H1 (cell line): ENCODE measurements at places on chromosomes 6 and 20.

DNA sequence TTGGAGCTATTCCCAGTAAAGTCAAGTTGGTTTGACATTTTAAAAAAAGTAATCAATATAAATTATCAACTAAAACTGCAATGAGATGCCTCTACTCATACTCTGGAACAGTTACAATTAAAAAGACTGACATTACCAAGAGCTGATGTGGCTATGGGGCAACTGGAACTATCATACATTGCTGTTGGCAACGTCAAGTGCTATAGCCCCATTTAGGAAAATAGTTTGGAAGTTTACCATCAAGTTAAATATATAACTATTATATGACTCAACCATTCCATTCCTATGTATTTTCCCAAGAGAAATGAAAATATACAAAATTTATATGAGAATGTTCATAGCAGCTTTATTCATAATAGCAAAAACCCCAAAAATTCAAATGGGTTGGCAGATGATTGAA, 111.4 kb upstream of the HDGFL1 start:
- no peak for DNase-seq
- no peaks in the 10 kb centered on the region for H3K36me3 ChIP-seq
- no peaks in the 10 kb centered on the region for H3K27me3 ChIP-seq
- H3K27ac ChIP-seq = no peak overlapping the region
- H3K4me1 ChIP-seq = no peaks in the 10 kb centered on the region
- H3K4me3 ChIP-seq = no peak overlapping the region

GRCh38 chr6:100246206-100246605, 218.5 kb downstream of the SIM1 start:
- no peaks in the 10 kb centered on the region for H3K4me1 ChIP-seq
- H3K36me3 ChIP-seq = no peaks in the 10 kb centered on the region
- no peak overlapping the region for H3K4me3 ChIP-seq
- H3K27me3 ChIP-seq = no peaks in the 10 kb centered on the region
- no peak for DNase-seq
- no peak overlapping the region for H3K27ac ChIP-seq

GRCh38 chr6:4220558-4220957, 85.2 kb upstream of the ECI2 start:
- H3K27ac ChIP-seq = no peak overlapping the region
- no peaks in the 10 kb centered on the region for H3K27me3 ChIP-seq
- no peak for DNase-seq
- H3K4me1 ChIP-seq = peaks cover 4% of the 10 kb centered on the region
- H3K4me3 ChIP-seq = no peak overlapping the region

DNA sequence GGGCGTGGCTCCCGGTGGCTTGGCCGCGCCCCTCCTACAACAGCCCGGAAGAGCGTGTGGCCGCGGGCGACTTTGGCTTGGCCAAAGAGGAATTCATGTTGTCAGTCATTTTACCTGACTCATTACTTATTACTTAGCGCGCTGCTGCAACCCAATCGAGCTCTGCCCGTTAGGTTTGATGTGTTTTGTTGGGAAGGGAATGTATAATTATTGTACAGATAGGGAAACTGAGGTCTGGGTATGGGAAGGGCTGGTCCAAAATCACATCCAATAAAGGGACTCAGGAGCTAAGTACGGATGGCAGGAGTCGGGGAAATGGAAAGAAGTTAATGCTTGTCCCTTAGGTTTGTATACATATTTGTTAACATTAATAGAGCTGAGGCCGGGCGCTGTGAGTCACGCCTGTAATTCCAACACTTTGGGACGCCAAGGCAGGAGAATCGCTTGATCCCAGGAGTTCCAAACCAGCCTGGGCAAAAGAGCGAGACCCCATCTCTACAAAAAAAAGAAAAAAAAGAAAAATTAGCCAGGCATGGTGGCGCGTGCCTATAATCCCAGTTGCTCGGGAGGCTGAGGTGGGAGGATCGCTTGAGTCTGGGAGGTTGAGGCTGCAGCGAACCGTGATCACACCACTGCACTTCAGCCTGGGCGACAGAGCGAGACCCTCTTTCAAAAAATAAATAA, 639 bp upstream of the ZNF335 start:
- DNase-seq = no peak
- peaks cover 4% of the 10 kb centered on the region for H3K36me3 ChIP-seq
- no peaks in the 10 kb centered on the region for H3K27me3 ChIP-seq
- peak overlapping the region; percentile 100; the same call in 1 of the 2 replicates for H3K27ac ChIP-seq
- peak overlapping the region; percentile 67 for H3K4me3 ChIP-seq

DNA sequence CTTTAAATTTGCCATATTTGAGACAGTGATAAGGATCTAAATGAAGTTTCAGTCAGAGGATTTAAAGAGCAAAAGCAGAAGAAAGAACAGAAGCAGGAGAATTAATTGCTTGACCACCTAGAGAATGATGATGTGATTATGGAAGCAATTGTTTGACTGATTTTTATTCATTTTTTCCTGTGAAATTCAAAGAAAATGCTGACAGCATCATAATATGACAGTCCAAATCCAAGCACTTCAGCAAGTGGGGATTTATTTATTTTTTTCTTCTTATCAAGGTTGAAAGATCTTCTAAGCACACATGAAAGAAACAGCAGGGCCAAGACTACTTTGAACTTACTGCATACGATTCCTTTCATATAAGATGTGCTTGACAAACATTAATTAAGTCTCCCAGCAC, 125.2 kb downstream of the BMP2 start:
- H3K36me3 ChIP-seq = no peaks in the 10 kb centered on the region
- no peaks in the 10 kb centered on the region for H3K27me3 ChIP-seq
- H3K4me1 ChIP-seq = no peaks in the 10 kb centered on the region
- no peak overlapping the region for H3K27ac ChIP-seq

DNA sequence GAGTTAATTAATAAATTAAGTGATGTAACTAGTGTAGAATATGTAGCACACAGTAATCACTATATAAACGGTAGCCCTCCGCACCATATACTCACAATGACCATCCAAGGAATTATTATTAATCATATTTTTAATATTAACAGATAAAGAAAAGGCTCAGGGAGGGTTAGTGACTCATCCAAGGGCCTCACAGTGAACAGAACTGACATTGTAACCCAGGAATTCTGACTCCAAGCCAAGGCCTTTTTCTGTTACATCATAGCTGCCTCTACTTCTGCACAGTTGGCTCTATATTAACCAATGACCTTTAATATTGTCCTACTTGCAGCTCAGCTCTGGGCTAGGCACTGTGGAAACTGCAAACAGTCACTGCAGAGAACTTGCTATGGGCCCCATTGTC, 117.5 kb upstream of the SIRPG start:
- no peaks in the 10 kb centered on the region for H3K27me3 ChIP-seq
- peaks cover 7% of the 10 kb centered on the region; the same call in 1 of the 2 replicates for H3K4me1 ChIP-seq
- DNase-seq = no peak
- H3K27ac ChIP-seq = no peak overlapping the region
- no peaks in the 10 kb centered on the region for H3K36me3 ChIP-seq
- H3K4me3 ChIP-seq = no peak overlapping the region

GRCh38 chr6:45419571-45420082, 41.9 kb upstream of the SUPT3H start:
- peaks cover 66% of the 10 kb centered on the region for H3K27me3 ChIP-seq
- no peaks in the 10 kb centered on the region for H3K36me3 ChIP-seq
- no peak overlapping the region for H3K27ac ChIP-seq
- no peak for DNase-seq

GRCh38 chr6:161076181-161076677, 84.7 kb downstream of the MAP3K4 start:
- no peaks in the 10 kb centered on the region for H3K36me3 ChIP-seq
- H3K27ac ChIP-seq = no peak overlapping the region
- DNase-seq = no peak
- H3K4me1 ChIP-seq = no peaks in the 10 kb centered on the region
- no peaks in the 10 kb centered on the region for H3K27me3 ChIP-seq

GRCh38 chr6:158242071-158242606, 70.1 kb upstream of the TULP4 start:
- H3K27me3 ChIP-seq = no peaks in the 10 kb centered on the region
- no peak overlapping the region for H3K27ac ChIP-seq
- DNase-seq = no peak

GRCh38 chr20:13613917-13614316, 24.8 kb downstream of the TASP1 start:
- no peak overlapping the region for H3K27ac ChIP-seq
- H3K27me3 ChIP-seq = no peaks in the 10 kb centered on the region
- H3K4me1 ChIP-seq = no peaks in the 10 kb centered on the region
- no peaks in the 10 kb centered on the region for H3K36me3 ChIP-seq
- DNase-seq = no peak
- no peak overlapping the region for H3K4me3 ChIP-seq

DNA sequence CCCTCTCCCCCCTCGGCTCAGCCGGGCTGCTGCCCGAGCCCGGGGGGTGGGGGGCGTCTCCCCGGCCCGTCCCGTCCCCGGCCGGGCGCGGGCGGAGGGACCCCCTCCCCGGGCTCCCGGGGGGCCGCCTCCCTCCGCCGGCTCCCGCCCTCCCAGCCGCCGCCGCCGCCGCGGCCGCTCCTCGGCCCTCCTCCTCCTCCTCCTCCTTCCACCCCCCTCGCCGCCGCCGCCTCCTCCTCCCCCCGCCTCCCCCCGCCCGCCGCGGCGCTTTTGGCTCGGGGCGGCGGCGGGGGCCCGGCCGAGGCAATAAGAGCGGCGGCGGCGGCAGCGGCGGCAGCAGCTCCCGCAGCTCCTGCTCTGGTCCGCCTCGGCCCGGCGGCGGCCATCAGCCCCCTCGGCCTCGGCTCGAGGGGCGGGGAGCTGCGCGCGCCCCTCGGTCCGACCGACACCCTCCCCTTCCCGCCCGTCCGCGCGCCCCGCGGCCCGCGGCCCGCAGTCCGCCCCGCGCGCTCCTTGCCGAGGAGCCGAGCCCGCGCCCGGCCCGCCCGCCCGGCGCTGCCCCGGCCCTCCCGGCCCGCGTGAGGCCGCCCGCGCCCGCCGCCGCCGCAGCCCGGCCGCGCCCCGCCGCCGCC, 38.7 kb downstream of the GNAS start:
- peak overlapping the region; percentile 78 for H3K4me3 ChIP-seq
- peaks cover 24% of the 10 kb centered on the region for H3K4me1 ChIP-seq
- H3K27ac ChIP-seq = peak overlapping the region; percentile 50; the same call in 1 of the 2 replicates

DNA sequence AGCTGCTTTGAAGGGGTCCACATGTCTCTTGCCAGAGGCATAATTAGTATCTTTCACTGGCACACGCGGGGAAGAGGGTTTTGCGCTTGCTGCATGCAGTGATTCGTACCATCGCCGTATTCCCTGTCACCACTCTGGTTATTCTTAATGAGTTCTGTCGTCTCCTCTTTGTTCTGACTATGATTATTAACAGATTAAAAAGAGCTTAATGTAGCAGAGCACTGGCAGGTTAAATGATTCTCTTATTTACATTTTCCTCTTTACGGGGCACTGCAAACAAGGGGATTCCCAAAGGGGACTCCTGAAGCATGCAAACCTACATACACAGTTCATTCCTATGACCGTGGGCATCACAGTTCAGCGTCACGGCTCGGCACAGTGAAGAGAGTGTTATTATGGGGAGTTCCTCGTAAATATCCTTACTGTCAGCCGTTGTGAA, 204.8 kb downstream of the DTNBP1 start:
- no peak overlapping the region for H3K27ac ChIP-seq
- H3K4me3 ChIP-seq = no peak overlapping the region
- H3K36me3 ChIP-seq = peaks cover 21% of the 10 kb centered on the region
- DNase-seq = no peak

DNA sequence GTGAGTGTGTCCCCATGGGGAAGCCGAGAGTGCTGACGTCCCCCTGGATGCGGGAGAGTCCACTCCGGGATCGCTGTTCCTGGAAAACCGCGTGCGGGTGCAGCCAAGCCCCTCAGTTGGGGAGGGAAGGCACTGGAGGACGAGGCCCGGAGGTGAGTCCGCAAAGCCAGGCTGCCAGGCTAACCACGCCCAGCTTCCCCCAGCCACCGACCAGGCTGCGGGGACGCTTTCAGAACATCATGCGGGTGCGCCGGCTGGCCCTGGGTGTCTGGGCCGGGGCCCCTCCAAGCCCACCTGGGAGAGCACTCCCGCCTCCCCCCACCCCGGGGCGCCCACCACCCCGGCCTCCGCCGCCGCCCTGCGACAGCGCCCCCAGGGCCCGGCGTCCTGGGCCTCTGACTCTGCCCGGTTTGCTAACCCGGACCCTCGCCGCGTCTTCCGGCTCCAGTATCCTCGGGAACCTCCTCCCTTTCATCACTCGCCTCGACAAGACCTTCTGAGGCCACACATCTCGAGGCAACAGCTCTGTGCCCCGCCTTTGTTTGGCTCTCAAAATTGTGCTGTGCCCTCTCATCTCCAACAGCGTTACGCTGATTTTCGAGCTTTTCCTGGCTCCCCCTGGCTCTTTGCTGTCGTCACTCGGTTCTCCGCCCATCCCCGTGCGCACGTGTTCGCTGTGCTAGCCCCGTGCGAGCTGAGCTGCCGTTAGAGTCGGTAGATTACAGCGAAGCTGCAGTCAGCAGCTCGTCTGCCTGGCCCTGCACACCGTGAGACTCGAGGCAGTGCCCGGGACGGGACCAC, 47.1 kb upstream of the ENTPD6 start:
- no peak overlapping the region for H3K27ac ChIP-seq
- H3K36me3 ChIP-seq = no peaks in the 10 kb centered on the region
- peaks cover 8% of the 10 kb centered on the region for H3K27me3 ChIP-seq
- no peak for DNase-seq

GRCh38 chr6:163393923-163394322, 20.6 kb upstream of the QKI start:
- no peaks in the 10 kb centered on the region; the same call in 1 of the 2 replicates for H3K4me1 ChIP-seq
- peak; percentile 33 for DNase-seq
- no peak overlapping the region for H3K4me3 ChIP-seq
- no peaks in the 10 kb centered on the region for H3K36me3 ChIP-seq

- no peaks in the 10 kb centered on the region for H3K27me3 ChIP-seq
- H3K4me1 ChIP-seq = peaks cover 3% of the 10 kb centered on the region; the same call in 1 of the 2 replicates
- DNase-seq = no peak
Measured at GRCh38 chr20:61812845-61813485, 252.7 kb downstream of the TAF4 start.

GRCh38 chr6:34958734-34959133, 69.7 kb downstream of the ANKS1A start:
- no peak overlapping the region for H3K27ac ChIP-seq
- H3K4me1 ChIP-seq = no peaks in the 10 kb centered on the region
- no peaks in the 10 kb centered on the region for H3K27me3 ChIP-seq
- no peak overlapping the region for H3K4me3 ChIP-seq
- no peaks in the 10 kb centered on the region for H3K36me3 ChIP-seq
- no peak for DNase-seq

DNA sequence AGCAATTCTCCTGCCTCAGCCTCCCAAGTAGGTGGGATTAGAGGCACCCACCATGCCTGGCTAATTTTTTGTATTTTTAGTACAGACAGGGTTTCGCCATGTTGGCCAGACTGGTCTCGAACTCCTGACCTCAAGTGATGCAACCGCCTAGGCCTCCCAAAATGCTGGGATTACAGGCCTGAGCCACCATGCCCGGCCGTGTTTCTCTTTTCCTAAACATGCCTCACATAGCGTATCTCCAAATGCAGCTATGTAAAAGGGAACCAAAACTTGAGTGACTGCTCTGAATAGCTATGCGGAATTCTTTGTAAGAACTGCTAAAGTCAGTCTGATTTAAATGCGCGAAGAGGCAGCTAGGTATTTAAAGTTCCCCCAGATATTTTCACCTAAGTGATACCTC, 20.5 kb downstream of the BPIFA2 start:
- no peaks in the 10 kb centered on the region for H3K4me1 ChIP-seq
- H3K4me3 ChIP-seq = no peak overlapping the region
- no peak overlapping the region for H3K27ac ChIP-seq
- H3K36me3 ChIP-seq = no peaks in the 10 kb centered on the region
- H3K27me3 ChIP-seq = no peaks in the 10 kb centered on the region
